Mesothelial cell of epicardium (in vitro differentiated cells): ENCODE measurements at places on chromosomes 2 and 18. TPM values are rescaled to one million over a fixed set of nuclear protein-coding genes. Genes with fewer than 3 reads are reported as not detected.

DNA sequence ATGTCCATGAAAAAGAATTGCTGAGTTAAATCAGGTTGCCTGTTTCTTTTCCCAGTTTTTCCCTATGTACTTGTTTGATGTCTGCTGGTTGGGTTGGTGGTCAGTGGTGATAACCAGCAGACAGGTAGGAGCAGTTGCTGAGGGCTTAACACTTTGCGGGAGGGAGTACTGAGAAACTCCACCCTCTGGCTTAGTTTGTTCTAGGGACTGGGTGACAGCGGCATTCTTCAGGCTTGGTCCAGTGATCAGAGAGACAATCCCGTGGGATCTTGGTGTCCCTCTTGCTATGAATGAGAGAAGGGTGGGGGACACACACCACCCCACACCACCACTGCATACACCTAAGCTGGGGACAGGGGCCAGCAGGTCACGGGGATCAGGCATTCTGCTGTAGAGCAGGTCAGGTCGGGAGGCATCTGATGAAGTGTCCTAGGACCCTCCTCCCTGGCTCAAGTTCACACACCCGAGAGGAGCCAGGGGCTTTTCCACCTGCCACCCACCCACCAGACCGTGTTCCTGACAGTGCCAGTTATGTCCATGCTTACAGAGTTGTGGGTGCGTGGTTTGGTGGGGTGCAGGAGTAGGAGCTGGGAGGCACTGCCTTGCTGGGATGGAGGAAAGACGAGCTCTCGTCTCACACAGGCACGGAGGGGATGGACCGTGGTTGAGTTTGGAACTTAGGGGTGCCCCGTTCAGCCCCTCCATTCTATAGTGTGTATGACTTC, 21.3 kb upstream of the ALLC start:
- no peak overlapping the region for H3K4me3 ChIP-seq
- H3K36me3 ChIP-seq, result no peaks in the 10 kb centered on the region
- no peak overlapping the region for H3K27ac ChIP-seq
- DNase-seq, result peak; percentile 24
- H3K4me1 ChIP-seq, result peaks cover 2% of the 10 kb centered on the region
- peaks cover 40% of the 10 kb centered on the region for H3K27me3 ChIP-seq

DNA sequence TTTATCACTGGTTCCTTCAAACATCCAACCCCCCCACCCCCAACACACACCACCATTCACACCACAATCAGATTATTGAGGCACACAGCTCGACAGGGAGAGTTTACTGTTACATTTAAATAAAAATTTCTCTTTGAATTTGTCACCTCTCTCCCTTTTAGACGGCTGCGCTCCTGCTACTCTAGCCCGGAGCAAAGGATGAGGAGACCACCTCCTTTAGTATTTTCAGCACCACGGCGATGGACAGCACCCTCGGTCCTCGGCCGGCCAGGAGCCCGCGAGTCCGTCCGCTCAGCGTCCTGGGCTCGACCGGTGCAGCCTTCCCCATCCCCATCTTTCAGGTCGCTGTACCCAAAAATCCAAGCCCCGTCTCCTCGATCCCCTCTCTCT, 892 bp downstream of the CELF4 start:
- peak; percentile 69 for DNase-seq
- H3K4me3 ChIP-seq, result peak overlapping the region; percentile 76
- peaks cover 9% of the 10 kb centered on the region for H3K4me1 ChIP-seq
- no peaks in the 10 kb centered on the region for H3K36me3 ChIP-seq
- H3K27me3 ChIP-seq, result peaks cover 91% of the 10 kb centered on the region

LIMS4 gene
- 0.82 to 1.8 TPM (median 1.2 TPM) in 3 replicates for total RNA-seq

KCNF1 gene
- total RNA-seq, result 0.72 to 0.93 TPM (median 0.83 TPM) in 3 replicates

AOX1 gene
- 1.6 to 2.4 TPM (median 2.2 TPM) in 3 replicates for total RNA-seq

DNA sequence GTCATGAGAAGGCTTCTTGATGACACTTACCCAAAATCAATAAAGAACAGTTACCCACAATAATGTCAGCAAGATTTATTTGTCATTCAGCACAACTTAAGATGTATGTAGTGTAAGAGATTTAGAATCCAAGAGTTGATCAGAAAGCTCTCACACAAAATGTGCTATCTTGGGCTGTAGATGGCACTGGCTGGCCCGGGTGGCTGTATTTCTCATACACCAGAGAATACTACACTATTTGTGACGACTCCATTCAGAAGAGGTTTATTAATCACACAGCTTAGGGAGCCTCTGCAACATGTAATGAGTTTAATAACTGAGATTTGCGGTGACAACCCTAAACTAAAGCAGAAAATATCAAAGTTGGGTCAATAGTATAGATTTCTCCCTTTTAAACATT, 530.4 kb upstream of the KLHL29 start:
- H3K27ac ChIP-seq, result no peak overlapping the region
- no peaks in the 10 kb centered on the region for H3K4me1 ChIP-seq
- no peaks in the 10 kb centered on the region for H3K36me3 ChIP-seq
- no peak for DNase-seq
- peaks cover 9% of the 10 kb centered on the region for H3K27me3 ChIP-seq

PTPRM gene
- 71.3 to 82.1 TPM (median 72.7 TPM) in 3 replicates for total RNA-seq

- no peaks in the 10 kb centered on the region for H3K27me3 ChIP-seq
- H3K36me3 ChIP-seq, result peaks cover 35% of the 10 kb centered on the region
- no peak for DNase-seq
- peaks cover 55% of the 10 kb centered on the region for H3K4me1 ChIP-seq
- peak overlapping the region; percentile 93 for H3K27ac ChIP-seq
These were observed 93.3 kb downstream of the COL5A2 start for GRCh38 chr2:189086250-189086649.

- DNase-seq, result no peak
- no peak overlapping the region for H3K27ac ChIP-seq
- no peaks in the 10 kb centered on the region for H3K36me3 ChIP-seq
- no peaks in the 10 kb centered on the region for H3K27me3 ChIP-seq
- no peaks in the 10 kb centered on the region for H3K4me1 ChIP-seq
These were observed 44.2 kb downstream of the GPR39 start for GRCh38 chr2:132460781-132461180.

DNA sequence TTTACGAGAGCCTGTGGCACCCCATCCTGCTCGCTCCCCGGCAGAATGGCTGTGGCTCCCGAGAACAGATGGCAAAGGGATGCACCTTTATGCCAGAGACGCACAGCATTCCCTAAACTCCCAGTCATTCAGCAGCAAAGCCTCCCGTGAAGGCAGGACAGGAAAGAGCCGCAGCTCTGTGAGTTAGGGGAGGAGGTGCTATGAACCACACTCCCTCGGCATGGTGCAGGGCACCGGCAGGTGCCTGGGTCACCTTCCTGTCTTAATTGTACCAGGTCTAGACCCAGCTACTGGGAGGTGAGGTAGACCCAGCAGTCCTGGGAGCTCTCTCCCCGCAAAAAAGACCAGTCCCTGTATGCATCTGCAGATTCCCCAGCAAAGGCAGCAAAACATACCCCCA, 149.8 kb downstream of the TWIST2 start:
- H3K27me3 ChIP-seq, result peaks cover 3% of the 10 kb centered on the region
- H3K36me3 ChIP-seq, result peaks cover 6% of the 10 kb centered on the region
- no peak overlapping the region for H3K4me3 ChIP-seq
- no peak for DNase-seq

DNA sequence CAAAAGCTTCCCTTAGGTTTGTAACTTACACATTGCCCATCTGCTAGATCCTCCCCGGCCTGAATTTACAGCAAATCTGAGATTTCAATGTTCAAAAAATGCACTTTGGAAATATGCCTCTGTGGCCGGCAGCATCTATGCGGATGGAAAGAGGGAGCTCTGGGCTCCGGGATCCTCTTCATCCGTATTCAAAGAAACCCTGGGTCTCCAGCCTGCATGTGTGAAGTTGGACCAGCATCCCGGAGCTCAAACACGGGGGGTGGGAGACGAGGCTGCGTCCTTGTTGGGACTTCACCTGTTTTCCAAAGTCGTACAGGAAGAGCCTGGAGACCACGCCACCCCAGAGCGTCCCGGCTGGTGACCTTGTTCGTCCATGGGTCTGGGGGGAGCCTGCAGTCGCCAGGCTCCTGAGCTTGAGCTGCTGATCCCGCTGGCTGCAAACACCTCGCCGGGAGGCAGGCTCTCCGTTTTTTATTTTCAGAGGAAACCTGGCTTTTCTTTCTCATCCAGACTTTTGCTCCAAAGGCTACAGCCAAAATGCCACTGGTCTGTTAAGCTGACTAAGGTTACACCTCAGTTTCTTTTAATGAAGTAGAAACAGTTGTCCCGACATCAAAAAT, 77.4 kb downstream of the PTGR3 start:
- no peaks in the 10 kb centered on the region for H3K4me1 ChIP-seq
- peak; percentile 33 for DNase-seq
- H3K4me3 ChIP-seq, result no peak overlapping the region
- peaks cover 21% of the 10 kb centered on the region for H3K27me3 ChIP-seq
- no peak overlapping the region for H3K27ac ChIP-seq

CTIF gene
- 64.3 to 67.9 TPM (median 66.0 TPM) in 3 replicates for total RNA-seq

BUB1 gene
- total RNA-seq, result 20.2 to 21.2 TPM (median 21.2 TPM) in 3 replicates

DNA sequence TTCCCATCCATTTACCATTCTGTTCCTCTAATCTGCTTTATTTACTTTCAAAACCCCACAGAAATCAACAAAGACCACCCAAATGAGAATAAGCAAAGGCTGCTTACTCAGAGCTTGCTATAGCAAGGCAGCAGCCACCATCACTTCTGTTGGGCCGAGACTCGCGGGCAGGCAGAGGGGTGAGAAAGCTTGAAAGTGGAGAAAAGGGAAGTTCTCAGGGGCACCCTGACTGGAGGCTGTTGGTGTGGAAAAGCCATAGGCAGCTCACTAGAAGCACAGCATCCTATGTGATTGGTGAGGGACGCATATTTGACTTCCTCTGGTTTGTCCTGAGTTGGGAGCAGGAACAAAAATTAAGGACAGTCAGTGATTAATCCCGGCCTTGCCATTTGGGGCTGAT, 269.7 kb upstream of the THSD7B start:
- DNase-seq, result no peak
- H3K36me3 ChIP-seq, result no peaks in the 10 kb centered on the region
- peaks cover 24% of the 10 kb centered on the region for H3K27me3 ChIP-seq
- no peak overlapping the region for H3K27ac ChIP-seq

- DNase-seq, result no peak
- H3K4me1 ChIP-seq, result peaks cover 55% of the 10 kb centered on the region
- no peaks in the 10 kb centered on the region for H3K27me3 ChIP-seq
- no peak overlapping the region for H3K4me3 ChIP-seq
- no peak overlapping the region for H3K27ac ChIP-seq
These were observed 30.4 kb downstream of the INPP4A start for GRCh38 chr2:98474979-98475632.

RNF181 gene
- total RNA-seq, result 76.6 to 87.4 TPM (median 82.8 TPM) in 3 replicates

HOXD3 gene
- total RNA-seq, result 0.93 to 1.1 TPM (median 1.1 TPM) in 3 replicates

DNA sequence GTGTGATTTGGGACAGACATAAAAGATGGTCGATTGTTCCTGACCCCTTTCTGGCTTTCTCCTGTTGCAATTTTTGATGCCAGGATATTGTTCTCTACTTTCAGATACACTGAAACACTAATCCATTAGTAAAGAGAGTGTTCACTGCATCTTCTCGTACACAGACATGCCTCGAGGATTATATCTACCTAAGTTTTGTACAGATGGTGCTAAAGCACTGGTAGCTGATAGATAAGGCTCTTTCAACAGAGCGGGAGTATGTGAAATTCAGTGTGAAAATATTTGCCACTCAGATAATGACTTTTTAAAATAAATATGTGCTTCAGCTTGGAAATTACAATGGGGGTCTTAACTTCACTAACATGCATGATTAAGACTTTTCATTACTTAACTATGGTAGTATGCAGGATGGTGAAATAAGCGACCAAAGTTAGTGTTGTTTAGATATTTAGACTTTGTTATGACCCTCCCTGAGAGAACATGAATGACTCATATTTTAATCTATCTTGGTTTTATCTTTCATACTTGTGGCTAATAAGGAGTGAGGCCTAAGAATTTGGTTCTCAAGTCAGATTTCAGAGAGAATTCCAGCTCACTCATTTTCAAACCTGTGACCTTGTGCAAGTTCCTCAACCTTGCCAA, 474.9 kb downstream of the NRXN1 start:
- DNase-seq, result no peak
- H3K4me3 ChIP-seq, result no peak overlapping the region
- no peaks in the 10 kb centered on the region for H3K36me3 ChIP-seq
- peaks cover 12% of the 10 kb centered on the region for H3K4me1 ChIP-seq

- no peak overlapping the region for H3K27ac ChIP-seq
- H3K4me3 ChIP-seq, result no peak overlapping the region
- peak; percentile 59 for DNase-seq
These were observed 213.0 kb upstream of the CELF4 start for GRCh38 chr18:37778417-37779165.

DNA sequence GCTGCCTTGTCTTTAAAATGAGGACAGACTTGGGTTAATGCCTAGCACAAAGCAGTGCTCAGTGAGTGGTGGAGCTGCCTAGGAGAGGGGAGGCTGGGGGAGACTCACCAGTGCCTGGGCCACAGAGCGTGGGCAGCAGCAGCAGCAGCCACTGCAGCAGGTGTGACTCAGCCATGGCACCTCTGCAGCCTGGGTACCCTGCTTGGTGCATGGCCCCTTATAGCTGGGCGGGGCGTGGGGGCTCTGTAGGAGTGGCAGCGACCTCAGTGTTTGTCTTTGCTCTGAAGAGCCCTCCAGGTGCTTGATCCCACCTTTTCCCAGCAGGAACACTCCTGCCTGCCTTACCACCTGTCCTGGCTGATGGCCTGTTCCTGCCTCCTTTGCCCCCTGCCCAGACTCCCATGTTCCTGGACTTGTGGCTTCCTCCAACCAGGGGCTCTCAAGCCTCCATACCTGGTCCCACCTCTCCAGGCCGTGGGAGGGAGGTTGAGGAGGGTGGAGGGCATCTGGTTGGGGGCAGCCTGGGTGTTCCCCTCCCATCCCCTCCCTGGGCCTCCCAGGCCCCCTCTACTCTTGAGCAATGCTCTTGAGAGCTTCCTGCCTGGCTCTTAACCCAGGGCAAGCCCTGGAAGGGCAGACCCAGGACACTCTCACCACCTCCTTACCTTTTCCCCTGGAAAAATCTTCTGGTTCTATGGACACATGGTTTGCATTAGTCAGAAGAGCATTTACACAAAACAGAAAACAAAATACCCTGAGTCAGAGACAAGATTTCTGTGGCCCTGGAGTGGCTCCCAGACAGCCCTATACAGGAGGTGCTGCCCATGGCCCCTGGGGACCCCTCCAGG, at the start of gene SFTPB:
SFTPB (minus strand) TSS at position 191 of the 848 bp plus-strand sequence; CDS start at position 175, 16 bp downstream.
- no peak within 1 kb of the TSS for H3K4me3 ChIP-seq
- H3K27me3 ChIP-seq, result peaks cover 3% of the 10 kb centered on the region
- no peaks in the 10 kb centered on the region for H3K36me3 ChIP-seq
- peak within 1 kb of the TSS; percentile 55 for H3K27ac ChIP-seq
- DNase-seq, result no peak

DNA sequence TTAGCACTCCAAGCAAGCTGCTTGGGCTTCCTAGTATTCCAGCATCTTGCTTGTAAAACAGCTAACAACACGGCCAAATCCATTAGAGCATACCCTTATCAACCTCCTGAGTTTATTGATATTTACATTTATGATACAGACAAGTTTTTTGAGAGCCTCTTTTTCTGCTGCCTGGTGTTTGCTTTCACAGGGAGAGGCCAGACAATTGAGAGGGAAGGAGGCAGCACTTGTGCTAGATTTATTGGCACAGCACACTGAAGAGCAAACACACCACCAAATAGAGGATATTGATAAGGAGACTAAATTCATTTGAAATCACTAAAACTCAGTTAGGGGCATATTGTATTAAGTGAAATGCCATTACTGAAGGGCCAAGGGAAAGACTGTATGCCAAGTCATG, 1142.3 kb upstream of the FANCL start:
- DNase-seq, result no peak
- H3K4me3 ChIP-seq, result no peak overlapping the region
- no peak overlapping the region for H3K27ac ChIP-seq
- H3K36me3 ChIP-seq, result peaks cover 17% of the 10 kb centered on the region
- H3K27me3 ChIP-seq, result no peaks in the 10 kb centered on the region

CYP26B1 gene
- total RNA-seq, result 1,290 to 1,322 TPM (median 1,292 TPM) in 3 replicates

NDC80 gene
- 13.4 to 16.1 TPM (median 15.0 TPM) in 3 replicates for total RNA-seq
